ENCODE measurements at places on chromosomes 7 and 10.

DNA sequence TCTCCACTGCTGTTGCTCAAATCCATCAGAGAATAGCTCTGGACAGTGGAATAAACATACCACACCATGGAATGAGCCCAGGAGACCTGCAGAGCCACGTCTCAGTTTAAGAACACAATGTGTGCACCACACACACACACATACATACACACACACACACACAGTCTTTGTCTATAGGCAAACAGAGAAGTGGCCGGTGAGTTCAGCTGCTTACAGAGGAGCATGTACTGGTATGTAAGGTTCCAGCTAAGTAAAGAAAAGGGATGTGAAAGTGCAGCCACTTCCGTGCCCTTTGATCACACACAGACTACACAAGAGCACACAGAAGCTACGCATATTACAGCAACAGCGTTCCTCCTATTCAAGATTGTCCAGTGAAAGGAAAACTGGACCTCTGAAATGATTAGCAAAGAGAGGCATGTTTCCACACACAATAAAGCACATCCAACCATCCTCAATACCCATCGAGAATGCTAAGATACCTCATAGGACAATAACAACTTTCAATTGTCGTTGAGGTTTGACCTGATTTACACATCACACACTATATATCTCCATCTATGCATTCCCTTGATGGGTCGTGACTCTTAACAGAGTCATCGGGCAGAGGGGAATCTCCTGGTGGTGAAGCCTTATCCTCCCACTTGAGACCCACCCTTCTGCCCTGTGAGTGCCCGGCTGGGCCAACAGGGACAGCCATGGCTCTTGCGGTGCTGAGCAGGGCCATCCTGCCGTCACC is 23.6 kb downstream of the SLC35B4 start:
- no peak for DNase-seq

DNA sequence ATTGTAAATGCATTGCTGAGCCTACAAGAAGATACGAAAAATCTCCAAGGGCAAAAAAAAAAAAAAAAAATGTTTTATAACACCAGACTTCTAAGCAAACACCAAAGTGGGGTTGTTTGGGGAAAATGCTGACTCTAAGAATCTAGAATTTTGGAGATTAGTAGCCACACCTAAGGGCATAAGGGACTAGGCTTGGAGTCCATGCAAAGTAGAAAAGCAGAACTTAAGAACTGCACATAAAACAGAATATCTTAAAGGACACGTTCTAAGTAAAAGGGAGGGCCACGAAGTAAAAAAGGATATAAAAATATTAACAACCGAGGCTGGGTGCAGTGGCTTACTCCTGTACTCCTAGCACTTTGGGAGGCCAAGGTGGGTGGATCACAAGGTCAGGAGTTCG is 269.8 kb upstream of the AUTS2 start:
- DNase-seq, result no peak

GRCh38 chr7:66050990-66051448 is 24.6 kb upstream of the ASL start:
- DNase-seq, result no peak

DNA sequence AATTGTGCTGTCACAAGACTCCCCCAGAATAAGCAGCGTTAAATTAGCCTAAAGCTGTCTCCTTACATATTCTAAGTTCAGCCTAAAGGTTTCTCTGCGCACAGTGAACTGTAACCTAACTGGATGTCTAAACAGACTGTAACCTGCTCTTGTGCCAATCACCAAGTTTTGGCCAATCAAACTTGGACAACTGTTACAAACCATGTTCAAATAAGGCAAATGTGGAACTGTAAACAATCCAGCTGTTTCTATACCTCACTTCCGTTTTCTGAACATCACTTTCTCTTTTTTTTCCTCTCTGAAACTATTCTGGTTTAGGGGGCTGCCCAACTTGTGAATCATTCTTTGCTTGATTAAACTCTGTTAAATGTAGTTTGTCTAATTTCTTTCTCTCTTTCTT is 252.2 kb upstream of the HABP2 start:
- DNase-seq, result no peak
